ENCODE measurements at places on chromosomes 4 and X. TPM values are rescaled to one million over a fixed set of nuclear protein-coding genes. Genes with fewer than 3 reads are reported as not detected.
A peak's percentile ranks its signal among the peaks of the same experiment; 100 is the strongest.

The GPR143 gene
- total RNA-seq, result 0.82 TPM

DNA sequence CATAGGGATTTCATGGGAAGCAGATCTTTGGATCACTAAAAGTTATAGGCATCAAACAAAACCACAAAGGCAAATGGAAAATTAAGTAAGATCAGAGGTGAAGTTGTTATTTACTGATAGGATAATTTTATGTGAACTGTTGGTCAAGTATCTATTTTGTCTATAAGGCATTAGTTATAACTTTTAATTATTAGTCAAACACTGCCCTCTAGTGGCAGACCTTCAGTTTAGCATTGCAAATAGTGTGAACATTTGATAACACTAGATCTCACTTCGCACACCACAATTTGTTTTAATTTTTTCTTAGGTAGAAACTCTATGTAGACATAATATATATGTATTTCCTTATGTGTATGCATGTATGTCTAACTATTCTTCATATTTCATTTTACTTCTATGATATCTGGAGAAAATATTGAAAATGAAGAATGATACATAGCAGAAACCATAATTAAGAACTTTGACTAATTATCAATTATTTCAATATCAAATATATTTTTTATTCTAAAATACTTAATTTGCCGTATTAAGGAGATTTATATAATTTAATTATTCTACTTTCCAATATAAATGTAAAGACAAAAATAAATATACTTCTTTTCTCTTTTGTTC, 214.5 kb upstream of the TACR3 start:
- peak; percentile 28 for DNase-seq

The ABCE1 gene
- 133 TPM for total RNA-seq

The TMEM35A gene
- 98.2 TPM for total RNA-seq

DNA sequence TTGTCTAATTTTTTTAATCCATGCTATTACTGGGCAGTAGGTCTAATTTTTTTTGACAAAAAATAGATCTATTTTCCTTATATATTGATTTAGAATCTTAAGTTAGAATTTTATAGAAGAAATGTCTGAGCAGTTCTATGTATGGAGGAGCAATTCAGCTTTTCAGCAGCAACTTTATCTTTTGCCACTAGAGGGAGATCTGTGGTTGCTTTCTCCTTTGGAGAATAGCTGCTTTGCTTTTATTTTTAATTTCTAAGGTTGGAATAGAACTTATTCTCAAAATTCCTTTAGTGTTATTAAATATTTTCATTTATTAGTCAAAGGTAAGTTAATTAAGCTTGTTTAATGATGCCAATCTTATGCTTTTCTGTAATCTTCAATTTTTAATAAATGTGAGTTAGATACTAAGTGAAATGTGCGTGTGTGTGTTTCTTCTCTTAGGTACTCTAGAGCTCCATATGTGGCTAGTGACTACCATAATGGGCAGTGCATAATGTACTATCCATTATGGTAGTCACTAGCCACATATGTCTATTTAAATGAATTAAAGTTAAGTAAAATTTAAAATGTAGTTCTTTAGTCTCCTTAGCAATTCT, 29.3 kb downstream of the FAM199X start:
- no peak for DNase-seq

GRCh38 chr4:25485104-25485503, 108.0 kb downstream of the ANAPC4 start:
- no peak for DNase-seq

DNA sequence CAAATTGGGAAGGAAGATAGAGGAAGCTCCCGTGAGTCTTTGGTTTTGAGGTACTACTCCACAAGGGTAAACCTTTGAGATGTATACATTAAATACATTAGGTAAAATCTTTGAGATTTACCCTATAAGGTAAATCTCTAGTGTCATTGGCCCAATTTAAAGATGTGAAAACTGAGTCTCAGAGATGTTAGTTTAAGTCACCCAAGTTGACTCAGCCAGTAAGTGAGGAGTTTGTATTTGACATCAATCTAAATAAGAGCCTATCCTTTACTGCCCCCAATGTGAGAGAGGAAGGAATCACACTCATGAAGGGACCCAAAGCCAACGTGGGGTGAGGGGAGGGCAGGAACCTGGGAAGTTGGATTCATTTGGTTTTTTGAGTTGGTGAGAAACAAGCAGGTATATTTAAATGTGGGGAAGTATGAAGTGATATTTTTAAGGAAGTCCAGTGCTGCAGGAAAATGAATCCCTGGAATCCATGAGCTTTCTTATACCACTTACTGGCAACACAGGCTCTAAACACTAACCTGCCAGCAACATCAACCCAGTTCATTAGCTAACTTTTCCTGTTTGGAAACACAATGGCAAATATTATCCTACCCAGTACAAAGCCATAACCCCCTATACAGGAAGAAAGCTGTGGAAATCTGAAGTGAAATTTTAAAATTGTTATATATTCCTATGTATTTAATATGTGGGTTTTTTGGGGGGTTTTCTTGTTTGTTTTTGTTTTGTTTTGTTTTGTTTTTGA, 55.3 kb downstream of the PALLD start:
- no peak for DNase-seq

GRCh38 chrX:32530802-32531403, 680.4 kb downstream of the DMD start:
- no peak for DNase-seq

The FHDC1 gene
- 5.7 TPM for total RNA-seq

DNA sequence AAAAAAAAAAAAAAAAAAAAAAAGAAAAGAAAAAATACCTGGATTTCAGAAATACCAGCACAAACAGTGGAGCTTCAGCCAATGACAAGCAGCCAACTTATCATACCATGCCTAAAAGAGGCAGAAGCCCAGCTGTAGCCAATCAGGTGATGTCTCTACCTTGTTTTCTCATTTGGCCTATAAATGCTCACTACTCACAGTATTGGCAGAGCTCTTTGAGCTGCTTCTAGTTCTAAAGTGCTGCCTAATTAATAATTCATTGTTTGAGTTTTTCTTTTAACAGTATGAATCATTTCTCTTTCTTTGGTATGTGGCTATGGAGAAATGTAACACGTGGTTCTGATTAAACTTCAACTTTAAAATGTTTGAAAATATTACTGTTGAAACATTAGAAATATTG, 188.8 kb upstream of the TECRL start:
- no peak for DNase-seq

The PAGE4 gene
- total RNA-seq, result not detected

DNA sequence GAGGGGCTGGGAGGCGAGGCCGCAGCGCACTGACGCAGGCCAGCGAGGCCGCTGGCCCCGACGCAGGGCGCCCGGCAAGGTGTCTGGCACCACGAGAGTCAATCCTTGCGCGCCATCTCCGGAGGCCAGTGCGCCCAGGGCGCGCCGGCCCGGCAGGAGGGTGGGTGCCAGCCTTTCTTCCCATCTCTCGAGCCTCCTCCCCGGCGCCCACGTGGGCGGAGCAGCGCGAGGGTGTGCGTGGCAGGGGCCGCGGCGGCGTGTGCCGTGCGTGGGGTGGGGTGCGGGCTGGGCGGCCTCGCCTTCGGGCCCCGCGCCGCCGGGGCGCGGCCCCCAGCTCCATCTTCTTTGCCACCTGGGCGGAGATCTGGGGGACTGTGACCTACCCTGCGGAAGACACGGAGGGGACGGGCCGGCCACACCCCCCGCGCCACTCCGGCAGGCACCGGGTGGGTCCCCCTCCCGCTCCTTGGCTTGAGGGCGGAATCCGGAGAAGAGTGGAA, 877 bp downstream of the JAKMIP1 start:
- no peak for DNase-seq

The MAP9 gene
- 36.7 TPM for total RNA-seq

DNA sequence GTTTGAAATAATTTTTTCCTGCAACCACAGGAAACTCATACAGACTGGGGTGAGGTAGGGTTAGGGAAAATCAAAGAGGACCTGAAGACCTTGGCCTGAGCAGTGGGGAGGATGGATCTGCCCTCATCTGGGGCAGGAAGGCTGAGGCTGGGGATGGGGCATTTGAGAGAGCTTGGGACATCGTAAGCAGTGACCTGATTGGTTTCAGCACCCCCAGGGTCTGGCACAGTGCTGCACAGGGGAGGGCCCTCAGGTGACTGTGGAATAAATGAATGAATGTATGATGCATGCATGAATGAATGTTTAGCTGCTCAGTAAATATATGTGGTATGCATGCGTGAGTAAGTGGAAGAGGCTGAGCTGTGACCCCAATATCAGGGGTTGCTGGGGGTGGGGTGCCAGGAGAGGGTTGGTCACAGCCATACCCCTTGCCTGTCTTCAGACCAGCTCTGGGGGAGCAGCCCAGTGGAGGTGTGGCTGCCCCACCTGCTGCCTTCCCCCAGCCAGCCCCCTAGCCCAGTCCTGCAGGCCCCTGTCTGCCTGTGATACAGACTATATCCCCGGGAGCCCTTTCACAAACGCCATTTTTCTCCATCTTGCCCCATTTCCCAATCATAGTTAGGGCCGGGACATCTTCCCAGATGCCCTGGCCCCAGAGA, 11.0 kb upstream of the TNIP2 start:
- DNase-seq, result no peak

The SPP1 gene
- total RNA-seq, result 160 TPM

DNA sequence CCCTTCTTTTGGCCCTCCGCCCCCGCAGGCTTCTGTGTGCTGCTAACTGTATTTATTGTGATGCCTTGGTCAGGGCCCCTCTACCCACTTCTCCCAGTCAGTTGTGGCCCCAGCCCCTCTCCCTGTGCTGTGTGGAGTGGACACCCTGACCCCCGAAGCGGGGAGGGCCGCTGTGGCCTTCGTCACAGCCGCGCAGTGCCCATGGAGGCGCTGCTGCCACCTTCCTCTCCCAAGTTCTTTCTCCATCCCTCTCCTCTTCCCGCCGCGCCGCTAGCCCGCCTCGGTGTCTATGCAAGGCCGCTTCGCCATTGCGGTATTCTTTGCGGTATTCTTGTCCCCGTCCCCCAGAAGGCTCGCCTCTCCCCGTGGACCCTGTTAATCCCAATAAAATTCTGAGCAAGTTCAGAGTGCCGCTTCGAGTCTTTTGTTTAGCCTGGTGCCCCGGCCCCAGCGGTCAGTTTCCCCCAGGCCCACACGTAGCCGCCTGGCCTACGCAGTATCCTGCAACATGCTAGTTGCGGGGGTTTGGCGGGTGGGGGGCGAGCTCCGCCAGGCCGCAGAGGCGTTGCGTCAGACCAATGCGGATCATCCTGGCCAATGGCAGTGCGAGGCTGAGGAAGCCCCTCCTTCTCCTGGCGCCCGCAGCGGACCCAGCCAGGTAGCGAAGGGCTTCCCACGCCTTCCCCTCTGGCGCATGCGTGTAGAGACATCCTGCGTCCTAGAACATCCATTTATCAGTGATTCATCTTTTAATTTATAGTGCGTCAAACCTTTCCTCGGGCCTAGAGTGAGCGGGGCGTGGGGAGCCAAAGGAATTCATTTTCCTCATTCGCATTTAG, 5.6 kb upstream of the KANTR start:
- peak; percentile 65 for DNase-seq
